ENCODE measurements at places on chromosomes 3 and 15.

- no peak for DNase-seq
These were observed 266.6 kb upstream of the CTDSPL start for GRCh38 chr3:37594873-37595783.

DNA sequence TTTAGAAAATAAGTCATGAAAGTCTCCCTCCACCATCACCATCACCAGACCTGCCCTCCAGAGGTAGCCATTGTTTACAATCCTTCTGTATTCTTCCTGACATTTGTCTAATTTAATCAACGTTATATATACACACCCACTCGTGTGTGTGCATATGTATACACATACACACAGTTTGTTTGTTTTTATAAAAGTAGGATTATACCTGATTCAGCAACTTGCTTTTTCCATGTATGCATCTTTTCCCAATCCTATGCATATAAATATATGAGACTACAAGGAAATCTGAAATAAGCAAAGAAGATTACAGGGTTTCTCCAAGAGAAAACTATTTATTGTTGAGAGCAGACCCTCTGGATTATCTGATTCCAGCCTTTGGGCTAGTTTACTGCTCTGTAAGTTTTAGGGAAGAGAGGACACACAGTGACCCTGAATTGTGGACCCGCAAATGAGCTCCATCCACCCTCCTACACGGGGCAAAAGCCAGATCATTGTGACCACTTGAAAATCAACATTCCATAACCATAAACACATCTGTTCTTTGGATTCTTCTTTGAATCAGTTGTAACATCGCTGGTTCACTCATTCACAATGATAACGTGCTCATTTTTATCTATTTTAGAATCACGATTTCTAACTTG is 104.3 kb downstream of the CPN2 start:
- DNase-seq, result no peak

- DNase-seq, result peak; percentile 67
These were observed 15.0 kb upstream of the PSMD6 start for GRCh38 chr3:64038253-64038767.

DNA sequence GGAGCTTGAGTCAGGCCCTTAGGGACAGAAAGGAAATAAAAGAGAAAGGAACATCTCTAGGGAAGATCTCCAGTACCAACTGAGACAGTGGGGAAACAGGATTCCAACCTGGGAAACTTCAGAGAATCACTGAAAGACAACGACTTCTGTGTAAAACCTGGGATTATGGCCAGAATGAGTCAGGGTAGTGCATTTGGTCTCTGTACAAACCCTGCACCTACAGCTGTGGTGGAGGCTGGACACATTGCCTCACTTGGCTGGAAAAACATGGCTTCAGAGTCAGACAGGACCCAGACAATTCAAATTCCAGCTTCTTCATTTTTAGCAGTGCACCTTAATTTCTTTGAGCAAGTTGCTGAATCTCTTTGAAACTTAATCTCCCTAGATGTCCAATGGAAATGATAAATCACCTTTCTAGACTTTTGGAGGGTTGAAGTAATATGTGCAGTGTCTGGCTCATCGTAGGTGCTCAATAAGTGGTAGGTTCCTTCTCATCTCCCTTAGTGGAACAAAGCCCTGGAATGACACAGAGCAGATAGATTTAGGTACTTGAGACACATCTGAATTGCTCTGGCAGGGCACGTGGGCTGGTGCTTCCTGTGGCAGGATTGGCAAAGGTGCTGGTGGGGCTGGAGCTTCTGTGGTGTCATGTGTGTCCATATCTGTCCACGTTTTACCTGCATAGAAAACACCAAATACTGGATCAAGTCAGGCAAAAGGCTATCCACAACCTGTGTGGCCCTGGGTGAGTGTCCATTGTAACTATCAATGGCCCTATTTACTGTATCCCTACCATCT is 6.1 kb upstream of the CLSTN2 start:
- no peak for DNase-seq

- no peak for DNase-seq
These were observed 196.4 kb downstream of the VGLL3 start for GRCh38 chr3:86794361-86795065.

DNA sequence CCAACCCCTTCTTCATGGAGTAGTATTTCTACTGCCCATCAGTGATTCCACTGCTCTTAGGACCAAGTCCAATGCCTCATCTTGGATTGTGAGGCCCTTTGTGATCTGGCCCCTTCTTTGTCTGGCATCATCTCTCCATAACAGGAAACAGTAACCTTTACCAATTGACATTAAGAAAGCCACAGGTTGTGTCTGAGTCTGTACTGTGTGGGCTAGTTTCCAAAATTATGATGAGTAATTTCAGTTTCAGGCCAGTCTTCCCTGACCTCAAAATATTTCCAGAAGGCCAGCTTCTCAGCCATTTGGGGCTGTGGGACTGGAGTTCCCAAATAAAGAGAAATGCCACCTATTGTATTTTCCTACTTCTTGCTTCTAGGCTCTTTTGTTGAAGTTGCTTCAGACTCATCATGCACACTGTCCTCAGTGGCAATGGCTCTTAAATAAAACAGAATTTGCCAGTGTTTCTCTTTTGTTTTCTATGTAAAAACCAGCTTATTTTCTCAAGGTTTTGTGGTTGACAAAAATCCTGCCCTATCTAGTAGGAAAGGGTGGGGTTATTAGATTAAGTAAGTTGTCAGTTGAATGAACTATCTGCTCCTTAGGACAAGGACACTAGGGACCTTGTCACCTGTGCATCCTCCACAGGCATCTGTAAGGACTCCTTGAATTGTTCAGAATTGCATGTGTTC is 47.0 kb upstream of the ACKR4 start:
- DNase-seq, result no peak

DNA sequence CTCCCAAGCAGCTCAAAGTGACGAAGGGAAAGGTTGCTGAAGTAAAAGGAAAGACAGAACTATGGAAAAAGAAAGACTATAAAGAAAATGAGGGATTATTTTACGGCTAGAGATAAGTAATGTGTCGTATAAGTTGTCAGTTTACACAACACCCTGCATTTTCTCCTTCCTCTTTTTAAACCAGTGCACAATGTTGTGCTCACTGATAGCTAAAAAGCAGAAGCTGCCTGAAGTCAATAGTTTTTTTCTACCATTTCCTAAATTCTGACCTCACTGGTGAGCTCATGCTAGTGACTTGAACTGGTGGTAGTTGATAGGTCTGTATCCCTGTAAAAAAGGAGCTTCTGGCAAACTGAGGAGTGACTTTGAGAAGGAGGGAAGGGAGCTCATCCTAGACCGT is 368.6 kb upstream of the GBE1 start:
- DNase-seq, result no peak

DNA sequence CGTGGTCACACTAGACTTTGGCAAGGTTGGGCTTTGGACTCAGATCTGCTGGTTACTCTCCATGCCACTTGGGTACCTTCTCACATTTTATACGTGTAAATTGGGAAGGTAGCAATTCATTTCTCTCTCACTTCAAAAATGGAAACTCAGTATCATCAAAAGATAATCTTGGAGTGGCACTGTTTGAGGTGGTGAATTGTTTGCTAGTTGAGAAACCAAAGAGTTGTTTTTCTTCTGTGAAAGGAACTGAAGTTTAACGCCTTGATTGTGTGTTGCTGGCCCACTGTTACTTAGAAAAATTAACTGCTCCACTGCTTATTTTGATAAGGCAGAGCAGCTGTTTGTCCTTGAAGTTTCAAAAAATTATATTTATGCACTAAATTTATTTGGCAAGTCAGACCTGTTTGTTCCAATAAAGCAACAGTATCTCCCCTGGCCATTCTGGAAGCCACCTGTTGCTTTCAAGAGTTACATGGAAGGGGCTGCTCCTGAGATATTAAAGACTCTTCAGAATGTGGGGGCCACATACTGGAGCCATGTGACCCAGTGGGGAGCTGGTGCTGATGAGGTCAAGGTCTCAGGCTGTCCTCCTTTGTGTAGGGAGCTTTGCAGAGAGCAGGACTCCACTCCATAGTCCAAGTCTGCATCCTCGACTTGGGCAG is 16.2 kb downstream of the PLCL2 start:
- no peak for DNase-seq

DNA sequence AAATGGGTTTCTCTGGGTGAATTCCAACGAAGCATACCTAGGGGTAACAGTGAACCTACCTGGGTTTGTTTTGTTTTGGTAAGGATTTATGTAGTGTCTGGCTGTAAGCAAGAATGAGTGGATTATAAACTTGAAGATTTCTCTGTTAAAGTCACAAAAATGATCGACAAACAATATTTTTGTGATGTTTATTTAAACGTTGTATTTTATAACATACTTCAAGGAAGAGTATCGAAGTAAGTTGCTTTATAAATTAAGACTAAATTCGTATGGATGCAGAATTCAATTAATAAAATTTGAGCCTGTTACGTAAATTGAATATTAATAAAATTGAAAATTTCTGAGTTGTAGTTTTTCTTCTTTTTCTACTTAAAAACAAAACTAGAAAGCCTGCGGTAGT is 982 bp upstream of the ZDHHC23 start:
- no peak for DNase-seq

DNA sequence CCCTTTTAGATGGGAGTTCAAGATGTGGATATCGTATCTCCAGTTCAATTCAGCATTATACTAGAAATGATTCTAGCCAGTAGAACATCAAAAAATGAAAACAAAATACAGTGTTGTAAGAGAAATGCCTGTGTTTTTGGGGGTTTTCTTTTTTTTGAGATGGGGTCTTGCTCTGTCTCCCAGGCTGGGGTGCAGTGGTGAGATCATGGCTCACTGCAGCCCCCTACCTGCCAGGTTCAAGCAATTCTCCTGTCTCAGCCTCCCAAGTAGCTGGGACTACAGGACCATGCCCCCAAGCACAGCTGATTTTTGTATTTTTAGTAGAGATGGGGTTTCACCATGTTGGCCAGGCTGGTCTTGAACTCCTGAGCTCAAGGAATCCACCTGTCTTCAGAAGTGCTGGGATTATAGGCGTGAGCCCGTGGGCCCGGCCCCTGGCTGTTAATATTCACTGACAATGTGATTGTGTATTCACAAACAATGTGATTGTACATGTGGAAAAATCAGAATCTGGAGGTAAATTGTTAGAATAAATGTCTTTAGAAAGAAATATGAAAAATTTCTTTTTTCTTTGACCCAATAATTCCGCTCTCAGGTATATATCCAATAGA is 59.0 kb downstream of the ARIH1 start:
- DNase-seq, result peak; percentile 12
